Glutamatergic neuron (in vitro differentiated cells): ENCODE measurements at places on chromosomes 7 and 10. TPM values are rescaled to one million over a fixed set of nuclear protein-coding genes. Genes with fewer than 3 reads are reported as not detected.

Gene TMEM139
- total RNA-seq: not detected

Gene SLC39A12
- total RNA-seq: not detected

Gene NRP1
- total RNA-seq: 100 TPM

Gene TSPAN12
- 6.0 TPM for total RNA-seq

Gene EEF1AKMT2
- total RNA-seq: 18.4 TPM

Gene ANTXRL
- not detected for total RNA-seq

Gene GNGT1
- not detected for total RNA-seq

Gene EFCAB10
- not detected for total RNA-seq

Gene ZDHHC4
- total RNA-seq: 60.5 TPM

Gene TSPAN13
- 81.1 TPM for total RNA-seq

Gene TAS2R60
- not detected for total RNA-seq

Gene UNC5B
- 22.6 TPM for total RNA-seq

Gene TAS2R3
- 1.6 TPM for total RNA-seq

Gene GRK5
- 77.6 TPM for total RNA-seq

Gene DGKI
- total RNA-seq: 19.4 TPM

Gene LDB3
- 92.0 TPM for total RNA-seq

Gene SFTPD
- total RNA-seq: 0.51 TPM

Gene PAX2
- not detected for total RNA-seq

Gene SLC26A3
- total RNA-seq: not detected

Gene AMZ1
- 0.15 TPM for total RNA-seq

Gene ATOH7
- 0.86 TPM for total RNA-seq

Gene TUBB8
- total RNA-seq: 1.1 TPM

Gene H2BK1
- total RNA-seq: not detected
